Large intestine (tissue), 12 donors: ENCODE measurements at places on chromosomes 2 and 18. TPM values are rescaled to one million over a fixed set of nuclear protein-coding genes. Genes with fewer than 3 reads are reported as not detected.
A peak's percentile ranks its signal among the peaks of the same experiment; 100 is the strongest.

SLC4A5 gene
- 1.5 TPM for polyA plus RNA-seq

ANKAR gene
- polyA plus RNA-seq = 7.7 TPM

RFX8 gene
- 0.39 TPM for polyA plus RNA-seq

RAX gene
- polyA plus RNA-seq = not detected

SIX3 gene
- polyA plus RNA-seq = not detected

IL1R2 gene
- 0.67 TPM for polyA plus RNA-seq

MATN3 gene
- polyA plus RNA-seq = 2.5 TPM

LCLAT1 gene
- polyA plus RNA-seq = 16.7 TPM

FAM110C gene
- 20.0 TPM for polyA plus RNA-seq

KLHL14 gene
- polyA plus RNA-seq = 0.39 TPM

TTLL4 gene
- 31.7 TPM for polyA plus RNA-seq

TMEM163 gene
- polyA plus RNA-seq = 0.39 TPM

SFT2D3 gene
- polyA plus RNA-seq = not detected

DSG4 gene
- 0.04 TPM for polyA plus RNA-seq

ATL2 gene
- 103 TPM for polyA plus RNA-seq

STPG4 gene
- 0.18 TPM for polyA plus RNA-seq

COL5A2 gene
- 80.4 TPM for polyA plus RNA-seq

TXNDC9 gene
- polyA plus RNA-seq = 28.1 TPM

CENPA gene
- polyA plus RNA-seq = 4.7 TPM

HOXD12 gene
- polyA plus RNA-seq = not detected

DNA sequence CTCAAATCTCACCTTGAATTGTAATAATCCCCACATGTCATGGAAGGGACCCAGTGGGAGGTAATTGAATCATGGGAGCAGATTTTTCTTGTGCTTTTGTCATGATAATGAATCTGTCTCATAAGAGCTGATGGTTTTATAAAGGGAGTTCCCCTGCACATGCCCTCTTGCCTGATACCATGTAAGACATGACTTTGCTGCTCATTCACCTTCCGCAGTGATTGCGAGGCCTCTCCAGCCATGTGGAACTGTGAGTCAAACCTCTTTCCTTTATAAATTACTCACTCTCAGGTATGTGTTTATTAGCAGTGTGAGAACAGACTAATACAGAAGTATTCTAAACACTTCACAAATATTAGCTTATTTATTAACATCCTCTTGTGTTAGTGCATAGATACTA, 516.7 kb downstream of the LRRTM4 start:
- DNase-seq = no peak

- no peak for DNase-seq
Measured at GRCh38 chr2:240498958-240499260, 58.9 kb downstream of the ANKMY1 start.

GRCh38 chr2:227826563-227826962, 12.9 kb downstream of the CCL20 start:
- no peak for DNase-seq

GRCh38 chr18:7370802-7371201, 139.9 kb downstream of the LRRC30 start:
- peak; percentile 12 for DNase-seq

- DNase-seq = no peak
Measured at GRCh38 chr2:172215172-172215935, 112.7 kb upstream of the DLX2 start.

- no peak for DNase-seq
Measured at GRCh38 chr2:20766798-20767644, 55.9 kb downstream of the LDAH start.

- no peak for DNase-seq
Measured at GRCh38 chr2:182420669-182421068, 6.2 kb downstream of the PDE1A start.

GRCh38 chr2:86039178-86039962, 66.3 kb downstream of the POLR1A start:
- no peak for DNase-seq

GRCh38 chr2:43083710-43084698, 142.4 kb downstream of the ZFP36L2 start:
- no peak for DNase-seq

- DNase-seq = peak; percentile 61
Measured at GRCh38 chr18:48868468-48869466, 82.0 kb downstream of the SMAD7 start.

- DNase-seq = no peak
Measured at GRCh38 chr2:85291425-85292023, 36.3 kb downstream of the TGOLN2 start.

DNA sequence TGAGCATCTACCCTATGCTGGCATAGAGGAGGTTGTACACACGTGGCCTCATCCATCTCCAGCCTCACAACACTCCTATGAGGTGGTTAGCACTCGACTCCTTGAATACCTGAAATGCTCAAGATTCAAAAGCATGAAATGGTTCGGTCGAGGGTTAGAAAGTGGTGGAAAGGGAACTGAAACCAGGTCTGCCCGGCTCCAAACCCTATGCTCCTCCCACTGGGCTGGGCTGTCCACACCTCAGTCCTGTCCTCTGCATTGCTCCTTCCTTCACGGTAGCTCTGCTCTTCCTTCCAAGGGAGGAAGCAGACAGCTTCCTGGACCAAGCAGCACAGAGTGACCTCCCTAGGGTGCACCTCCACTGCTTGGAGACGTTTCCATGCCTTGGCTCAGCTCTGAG, 565.2 kb upstream of the ID2 start:
- DNase-seq = no peak

- DNase-seq = no peak
Measured at GRCh38 chr2:199471443-199472057, 13.8 kb upstream of the SATB2 start.

GRCh38 chr2:204863336-204863735, 318.1 kb downstream of the PARD3B start:
- DNase-seq = no peak

DNA sequence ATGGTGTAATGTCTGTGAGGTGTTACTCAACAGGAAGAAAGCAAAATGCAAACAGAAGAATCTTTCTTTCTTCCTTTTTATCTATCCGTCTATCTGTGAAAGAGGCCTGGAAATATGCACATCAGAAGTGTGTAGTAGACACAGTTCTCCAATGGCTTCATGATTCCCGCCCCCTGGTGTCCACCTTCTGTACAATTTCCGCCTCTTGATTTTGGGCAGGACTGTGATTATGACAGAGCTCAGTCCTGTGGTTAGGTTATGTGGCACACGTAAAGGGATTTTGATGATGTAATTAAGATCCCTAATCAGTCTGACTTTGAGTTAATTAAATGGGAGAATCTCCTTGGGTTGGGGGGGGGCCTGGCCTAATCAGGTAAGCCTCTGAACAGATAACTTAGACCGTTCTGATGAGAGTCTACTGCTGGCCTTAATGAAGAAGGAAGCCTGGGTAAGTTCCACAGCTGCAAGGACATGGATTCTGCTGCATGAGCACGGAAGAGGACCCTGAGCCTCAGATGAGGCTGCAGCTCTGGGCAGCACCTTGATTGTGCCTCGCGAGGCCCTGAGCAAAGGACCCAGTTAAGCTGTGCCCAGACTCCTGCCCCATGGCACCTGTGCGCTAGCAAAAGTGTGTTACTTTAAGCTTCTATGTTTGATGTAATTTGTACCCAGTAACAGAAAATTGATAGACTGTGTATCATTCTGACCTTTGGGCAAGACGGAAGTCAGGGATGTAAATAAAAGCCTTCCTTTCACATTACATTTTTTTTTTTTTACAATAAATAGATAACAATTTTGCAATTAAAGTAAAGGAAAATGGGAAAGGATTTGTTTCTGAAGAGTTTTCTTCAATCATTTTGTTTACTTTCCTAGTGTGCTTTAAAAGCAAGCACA, 11.3 kb upstream of the KCNF1 start:
- DNase-seq = no peak

DNA sequence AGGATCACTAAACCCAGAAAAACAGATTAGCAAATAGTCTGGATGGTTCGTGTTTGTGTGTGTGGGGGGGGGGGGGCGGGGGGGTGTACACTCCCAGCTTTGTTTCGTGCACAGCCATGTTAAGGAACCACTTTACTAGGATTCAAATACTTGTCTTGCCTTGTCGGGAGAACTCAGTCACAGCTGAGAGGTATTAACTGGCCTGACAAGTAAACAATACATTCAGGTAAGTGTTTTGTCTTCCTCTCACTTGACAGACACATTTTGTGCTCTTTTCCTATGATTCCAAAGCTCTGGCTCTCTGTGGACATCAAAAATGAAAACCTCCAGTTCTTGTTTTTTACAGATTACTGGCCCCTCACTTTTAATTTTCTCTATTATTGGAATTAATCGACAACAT, 173.5 kb downstream of the LRP1B start:
- DNase-seq = no peak

DNA sequence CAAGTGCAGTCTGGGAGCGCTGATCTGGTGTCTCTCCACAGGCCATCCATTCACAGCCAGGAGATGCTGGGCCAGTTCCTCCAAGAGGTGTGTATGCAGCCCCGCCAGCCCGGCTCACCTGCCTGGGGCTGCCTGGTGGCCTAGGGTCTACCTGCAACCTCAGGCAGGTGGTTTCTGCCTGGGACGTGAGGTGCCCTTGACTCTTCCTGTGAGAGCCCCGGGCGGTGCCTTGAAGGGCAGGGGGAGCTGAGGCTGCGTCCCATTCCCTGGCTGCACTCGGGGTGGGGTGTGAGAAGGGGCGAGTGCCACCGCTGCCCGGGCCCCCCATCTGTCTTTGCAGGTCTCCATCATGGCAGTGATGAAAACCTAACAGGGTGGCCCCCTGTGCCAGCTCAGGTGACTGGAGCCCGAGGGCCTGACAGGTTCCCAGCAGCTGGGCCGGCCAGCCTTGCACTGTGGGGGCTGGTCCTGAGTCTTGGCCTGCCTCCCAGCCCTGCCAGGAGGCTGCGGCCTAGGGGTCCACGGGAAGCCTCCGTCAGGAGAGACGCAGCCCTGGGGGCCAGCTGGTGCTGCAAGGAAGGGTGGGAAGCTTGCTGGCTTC, 11.9 kb downstream of the CAPN10 start:
- no peak for DNase-seq

GRCh38 chr18:60421356-60422118, 49.0 kb upstream of the MC4R start:
- no peak for DNase-seq

DNA sequence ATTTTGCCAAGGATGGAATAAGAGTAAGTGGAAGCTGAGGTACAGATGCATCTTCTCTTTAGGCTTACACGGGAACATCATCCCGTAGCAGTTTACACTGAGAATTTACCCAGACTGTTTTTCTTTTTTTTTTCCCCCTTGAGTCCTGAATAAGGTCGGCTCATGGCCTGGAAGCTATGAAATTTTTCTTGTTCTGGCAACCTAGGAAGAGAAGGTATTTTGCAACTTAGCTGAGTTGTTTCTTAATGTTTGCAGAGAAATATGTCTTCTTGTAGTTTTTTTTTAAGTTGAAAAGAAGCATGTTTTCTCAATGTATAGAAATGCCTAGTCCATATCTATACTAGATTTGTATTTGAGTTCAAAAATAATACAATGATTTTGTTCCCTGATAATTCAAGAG, 712.5 kb downstream of the TDRD15 start:
- no peak for DNase-seq

GRCh38 chr2:46320141-46320567, 22.9 kb downstream of the EPAS1 start:
- DNase-seq = no peak

DNA sequence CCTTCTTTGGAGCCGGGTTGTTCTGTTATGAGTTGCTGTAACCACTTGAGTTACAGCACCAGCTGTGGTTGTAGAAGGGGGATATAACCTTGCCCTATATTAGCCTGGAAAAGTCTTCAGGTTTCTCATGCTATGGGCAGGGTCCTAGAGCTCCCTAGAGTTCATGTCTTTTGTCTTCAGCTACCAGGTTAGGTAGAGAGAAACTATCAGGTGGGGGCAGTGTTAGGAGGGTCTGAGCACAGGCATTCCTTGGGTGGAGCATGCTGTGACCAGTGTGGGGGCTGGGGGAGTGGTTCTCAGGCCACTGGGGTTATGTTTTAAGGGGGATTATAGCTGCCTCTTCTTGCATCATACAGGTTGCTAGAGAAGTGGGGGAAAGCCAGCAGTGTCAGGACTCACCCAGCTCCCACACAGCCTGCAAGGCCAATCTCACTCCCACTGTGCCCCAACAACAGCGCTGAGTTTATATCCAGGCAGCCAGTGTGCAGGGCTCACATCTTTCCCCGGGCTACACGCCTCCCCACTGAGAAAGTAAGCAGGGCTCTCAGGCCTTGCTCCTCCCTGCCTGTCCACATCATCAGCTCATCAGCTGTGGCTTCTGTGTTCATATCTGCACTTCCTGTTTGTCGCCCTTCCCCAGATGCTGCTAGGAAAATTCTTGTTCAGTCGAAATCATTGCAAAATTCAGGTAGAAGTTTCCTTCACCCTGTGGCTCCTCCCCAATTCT, 133.8 kb upstream of the NRXN1 start:
- DNase-seq = no peak

- DNase-seq = no peak
Measured at GRCh38 chr18:32010124-32010721, 8.4 kb upstream of the RNF125 start.

DNA sequence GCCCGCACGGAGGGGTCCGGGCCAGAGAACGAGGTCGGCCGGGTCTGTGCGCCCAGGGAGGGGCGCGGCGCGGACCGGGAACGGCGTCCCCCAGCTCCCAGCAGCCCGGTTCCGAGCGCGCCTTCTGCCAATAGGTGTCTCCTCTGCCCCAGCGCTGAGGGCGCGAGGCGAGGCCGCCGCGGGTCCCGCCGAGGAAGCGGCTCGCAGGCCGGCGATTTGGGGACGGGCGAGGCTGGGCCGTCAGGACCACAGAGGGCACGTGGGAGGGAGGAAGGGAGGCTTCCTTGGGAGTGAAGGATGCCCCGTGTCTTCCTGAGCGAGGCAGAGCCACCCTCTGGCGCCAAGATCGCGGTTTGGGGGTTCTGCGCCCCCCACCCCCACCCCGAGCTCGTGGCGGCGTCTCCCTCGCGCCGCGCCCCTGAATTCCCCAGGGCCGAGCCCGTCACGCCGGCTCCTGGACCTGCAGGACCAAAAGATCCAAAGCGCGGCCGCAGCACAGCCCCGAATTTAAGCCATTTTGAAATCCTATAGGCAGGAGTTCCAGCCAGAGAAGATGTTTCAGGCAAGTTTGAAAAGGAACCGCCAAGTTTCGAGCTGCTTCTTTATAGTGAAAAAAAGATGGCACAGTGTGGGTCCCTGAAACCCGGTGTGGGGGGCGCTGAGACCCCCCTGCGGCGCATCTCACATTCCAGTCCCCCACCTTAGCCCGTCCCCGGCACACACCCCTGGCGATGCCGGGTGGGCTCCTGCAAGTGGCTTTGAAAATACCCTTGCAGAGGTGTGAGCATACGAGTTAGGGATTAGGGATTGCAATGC, 909 bp downstream of the NFATC1 start:
- DNase-seq = no peak

- no peak for DNase-seq
Measured at GRCh38 chr18:6004683-6005082, 109.4 kb upstream of the TMEM200C start.

DNA sequence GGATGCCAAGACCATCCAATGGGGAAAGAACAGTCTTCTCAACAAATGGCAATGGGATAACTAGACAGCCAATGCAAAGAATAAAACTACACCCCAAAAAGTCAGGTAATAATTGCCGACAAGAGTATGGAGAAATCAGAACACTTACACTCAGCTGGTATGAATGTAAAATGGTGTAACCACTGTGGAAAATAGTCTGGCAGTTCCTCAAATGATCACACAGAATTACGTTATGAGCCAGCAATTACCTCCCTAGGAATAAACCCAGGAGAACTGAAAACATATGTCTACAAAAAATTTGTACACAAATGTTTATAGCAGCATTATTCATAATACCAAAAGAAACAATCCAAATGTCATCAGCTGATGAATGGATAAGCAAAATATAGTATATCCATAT, 8.8 kb downstream of the IWS1 start:
- no peak for DNase-seq

- DNase-seq = no peak
Measured at GRCh38 chr2:114237331-114237730, 205.1 kb upstream of the DPP10 start.
